ENCODE measurements at places on chromosomes 2 and 18.

- no peak for DNase-seq
These were observed 47.5 kb upstream of the HNRNPA3 start for GRCh38 chr2:177165061-177165583.

- no peak for DNase-seq
These were observed 190.4 kb downstream of the FMNL2 start for GRCh38 chr2:152525277-152525838.

GRCh38 chr18:59459369-59460071 lies 100.5 kb upstream of the LMAN1 start:
- no peak for DNase-seq

DNA sequence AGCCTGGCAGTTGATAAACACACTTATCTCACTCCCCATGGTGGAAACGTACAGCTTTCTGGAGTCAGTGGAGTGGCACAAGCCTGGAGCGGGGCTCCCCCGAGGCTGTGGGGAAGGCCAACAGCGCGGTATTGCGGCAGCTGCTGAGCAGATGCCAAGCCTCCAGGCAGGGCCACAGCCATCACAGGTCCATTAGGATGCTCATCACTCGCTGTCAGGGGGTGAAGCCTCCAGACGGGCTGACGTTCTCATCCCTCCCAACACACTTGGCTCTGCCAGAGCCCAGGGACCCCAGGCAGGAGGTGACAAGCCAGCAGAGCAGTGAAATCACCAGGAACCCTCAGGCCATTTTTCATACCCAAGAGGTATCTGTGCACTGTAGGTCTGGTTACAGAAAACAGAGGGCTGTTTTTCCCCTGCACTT lies 529.2 kb upstream of the KLHL29 start:
- DNase-seq: no peak

DNA sequence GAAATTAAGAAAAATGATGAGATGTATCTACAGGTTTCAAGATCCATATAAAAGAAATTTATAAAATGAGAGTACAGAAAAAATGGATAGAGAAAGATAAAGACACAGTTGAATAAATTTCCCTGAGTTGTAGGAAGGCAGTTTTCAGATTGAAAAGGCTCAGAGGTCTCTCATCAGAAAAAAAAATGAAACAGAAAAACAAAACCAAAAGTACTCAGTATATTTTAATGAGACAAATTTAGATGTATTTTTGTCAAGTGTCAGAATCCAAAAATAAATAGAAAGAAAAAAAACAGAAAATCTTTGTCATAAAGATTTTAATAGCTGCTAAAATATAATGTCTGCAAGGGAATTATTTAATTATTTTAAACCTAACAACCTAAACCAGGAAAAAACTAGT lies 520.5 kb downstream of the KCNJ3 start:
- DNase-seq: no peak

GRCh38 chr2:199756211-199756610 lies 94.8 kb downstream of the FTCDNL1 start:
- no peak for DNase-seq

DNA sequence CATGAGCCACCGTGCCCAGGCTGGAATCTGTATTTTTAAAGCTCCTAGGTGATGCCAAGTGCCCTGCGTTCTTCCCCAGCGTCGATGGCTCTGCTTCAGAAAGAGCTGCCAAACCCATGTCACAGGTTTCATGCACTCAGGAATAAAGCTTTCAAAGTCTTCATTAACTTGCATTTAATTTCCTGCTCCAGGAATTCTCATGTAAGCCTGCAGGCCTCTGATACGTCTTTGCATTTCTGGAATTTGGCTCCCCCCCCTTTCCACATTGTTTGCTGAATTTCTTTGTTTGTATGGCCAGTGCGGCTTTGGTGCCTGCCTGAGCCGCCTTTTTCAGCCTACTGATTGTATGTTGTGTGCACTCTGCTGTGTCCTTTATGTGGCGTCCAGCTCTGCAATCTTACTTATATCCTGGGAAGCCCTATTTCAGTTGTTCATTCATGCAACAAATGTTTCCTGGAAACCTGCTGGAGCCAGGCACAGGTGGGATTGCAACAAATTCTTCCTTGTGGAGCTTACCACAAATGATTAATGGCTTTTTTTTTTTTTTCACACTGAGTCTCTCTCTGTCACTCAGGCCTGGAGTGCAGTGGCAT lies 17.9 kb upstream of the OTOF start:
- DNase-seq: no peak

DNA sequence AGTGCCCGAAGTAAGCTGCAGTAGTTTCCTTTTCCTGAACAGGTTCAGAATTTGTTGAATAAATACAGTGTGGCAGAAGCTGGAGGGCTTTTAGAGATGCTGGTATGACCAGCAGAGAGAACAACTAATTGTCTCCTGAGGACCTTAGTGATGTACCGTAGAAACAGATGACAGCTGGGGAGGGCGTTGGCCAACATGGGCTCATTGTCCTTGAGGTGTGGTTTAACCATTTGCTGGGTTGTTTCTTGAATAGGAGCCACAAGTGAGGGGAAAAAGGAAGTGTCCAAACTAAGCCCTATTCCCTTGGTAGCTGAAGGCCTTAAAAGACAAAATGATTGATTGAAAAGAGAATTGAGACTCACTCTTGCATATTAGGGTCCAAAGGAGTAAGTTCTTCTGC lies 11.7 kb upstream of the FAM228A start:
- no peak for DNase-seq

- no peak for DNase-seq
These were observed 30.0 kb downstream of the RNF125 start for GRCh38 chr18:32048507-32049091.

GRCh38 chr2:239575931-239576445 lies 175.2 kb upstream of the HDAC4 start:
- DNase-seq: no peak

DNA sequence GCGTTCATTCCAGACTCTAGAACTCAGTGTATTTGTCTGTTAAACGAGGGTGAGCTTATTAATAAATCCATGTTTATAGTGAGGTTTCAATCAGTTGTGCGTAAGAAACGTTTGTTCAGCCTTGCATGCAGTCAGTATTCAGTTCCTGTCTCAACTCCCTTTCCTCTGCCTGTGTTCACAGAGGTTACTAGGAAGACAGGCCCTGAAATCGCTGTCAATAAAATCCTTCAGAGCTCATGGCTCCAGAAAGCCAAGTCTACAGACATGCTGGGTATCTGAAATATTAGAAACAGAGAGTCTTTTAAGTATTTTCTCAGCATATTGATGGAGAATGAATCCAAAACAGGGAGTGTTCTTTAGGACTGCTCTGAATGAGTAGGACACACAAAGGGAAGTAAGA lies 75.4 kb downstream of the KLF7 start:
- DNase-seq: no peak

GRCh38 chr2:43361286-43361685 lies 134.9 kb upstream of the ZFP36L2 start:
- no peak for DNase-seq

- no peak for DNase-seq
These were observed at the start of gene SOCS6 for GRCh38 chr18:70288851-70289328. Gene SOCS6, plus strand, starts transcription at chr18:70289045. Its CDS starts 35,624 bp downstream, at chr18:70324669.

- no peak for DNase-seq
These were observed 555.0 kb upstream of the GYPC start for GRCh38 chr2:126100962-126101361.

DNA sequence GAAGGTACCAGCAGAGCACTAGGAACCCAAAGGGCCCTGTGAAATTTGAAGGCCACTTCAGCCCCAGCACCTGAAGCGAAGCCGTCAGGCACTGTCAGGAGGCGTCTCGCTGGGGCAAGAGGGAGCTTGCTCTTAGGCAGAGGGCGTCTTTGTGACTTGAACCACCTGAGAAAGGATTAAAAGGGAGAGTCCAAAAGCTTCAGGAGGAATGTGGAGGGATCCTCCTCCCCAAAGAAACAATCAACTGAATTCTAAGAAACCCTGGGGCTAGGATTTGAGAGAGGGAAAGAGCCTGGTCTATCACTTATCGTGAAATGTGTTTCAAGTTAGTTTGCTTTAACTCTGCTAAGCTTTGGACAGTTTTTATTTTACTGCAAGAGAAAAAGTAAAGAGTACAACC lies 324.9 kb upstream of the SOX11 start:
- no peak for DNase-seq

DNA sequence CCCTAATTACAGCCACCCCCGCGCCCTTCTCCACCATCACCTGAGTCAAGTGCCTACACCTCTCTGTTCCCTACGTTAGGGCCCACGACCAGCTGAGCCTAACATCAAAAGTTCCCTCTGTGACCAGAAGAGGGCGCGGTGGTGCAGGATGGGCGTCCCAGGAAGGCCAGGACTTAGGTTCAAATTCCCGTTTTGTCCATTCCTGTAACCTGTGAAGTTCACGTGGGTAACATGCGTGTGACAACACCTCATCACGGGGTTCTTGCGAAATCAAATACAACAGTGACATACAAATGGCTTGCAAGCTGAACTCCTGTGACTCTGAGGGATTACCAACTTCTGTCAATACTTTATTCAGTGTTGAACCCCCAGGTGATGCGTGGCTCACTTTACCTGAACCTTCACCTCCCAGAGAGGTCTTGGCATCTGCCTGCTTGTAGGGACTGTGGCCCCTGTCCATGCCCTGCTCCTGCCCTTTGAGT lies 207.9 kb downstream of the ARL4C start:
- no peak for DNase-seq

DNA sequence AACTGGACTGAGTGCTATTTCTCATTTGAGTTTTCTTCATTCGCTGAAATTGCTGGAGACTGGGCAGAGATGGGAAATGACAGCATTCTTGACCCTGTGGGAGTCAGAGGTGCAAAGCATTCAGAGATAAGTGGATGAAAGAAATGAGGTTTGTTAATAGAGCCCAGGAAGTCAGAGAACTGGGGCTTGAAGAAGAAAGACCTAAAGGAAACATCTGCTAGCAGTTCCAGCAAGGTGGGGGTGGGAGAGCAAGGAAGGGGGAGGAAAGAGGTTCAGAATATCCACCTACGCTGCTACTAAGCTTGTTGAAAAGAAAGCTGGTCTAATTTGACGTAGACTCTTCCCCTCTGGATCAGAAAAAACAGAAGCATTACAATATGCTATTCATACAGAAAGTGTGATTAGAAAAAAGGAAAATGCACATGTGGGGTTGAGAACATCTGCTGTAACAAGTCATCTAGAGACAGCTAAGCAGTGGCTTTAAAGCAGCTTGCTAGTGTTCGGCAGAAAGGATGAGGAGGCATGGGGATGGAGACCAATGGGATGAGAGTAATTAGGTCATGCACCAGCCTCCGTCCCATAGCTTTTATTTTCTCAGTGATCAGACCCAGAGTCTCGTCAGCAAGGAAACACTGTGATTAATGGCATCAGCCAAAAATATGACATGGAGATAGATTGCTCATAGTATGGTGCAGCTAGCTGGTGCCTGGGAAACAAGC lies 29.7 kb downstream of the NAB1 start:
- no peak for DNase-seq

DNA sequence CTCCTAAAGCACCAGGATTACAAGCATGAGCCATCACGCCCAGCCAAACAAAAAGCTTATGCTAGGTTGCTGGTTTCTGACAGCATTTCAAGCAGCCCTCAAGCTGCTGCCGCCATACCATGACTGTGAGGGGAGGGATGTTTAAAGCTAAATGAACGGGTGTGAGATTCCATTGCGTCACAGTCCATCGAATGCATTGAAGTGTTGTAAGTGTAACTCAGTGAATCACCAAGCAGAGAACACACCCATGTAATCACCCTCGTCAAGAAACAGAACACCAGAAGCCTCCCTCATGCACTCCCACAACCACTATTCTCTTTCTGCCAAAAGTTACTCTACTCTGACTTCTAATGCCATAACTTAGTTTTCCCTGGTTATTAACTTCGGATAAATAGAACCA lies 32.8 kb upstream of the MC5R start:
- no peak for DNase-seq

GRCh38 chr18:44714376-44714775 lies 33.7 kb downstream of the SETBP1 start:
- DNase-seq: no peak

- no peak for DNase-seq
These were observed 13.4 kb upstream of the ITGB6 start for GRCh38 chr2:160213511-160213910.

GRCh38 chr2:37318401-37318800 lies 6.2 kb downstream of the PRKD3 start:
- DNase-seq: no peak

DNA sequence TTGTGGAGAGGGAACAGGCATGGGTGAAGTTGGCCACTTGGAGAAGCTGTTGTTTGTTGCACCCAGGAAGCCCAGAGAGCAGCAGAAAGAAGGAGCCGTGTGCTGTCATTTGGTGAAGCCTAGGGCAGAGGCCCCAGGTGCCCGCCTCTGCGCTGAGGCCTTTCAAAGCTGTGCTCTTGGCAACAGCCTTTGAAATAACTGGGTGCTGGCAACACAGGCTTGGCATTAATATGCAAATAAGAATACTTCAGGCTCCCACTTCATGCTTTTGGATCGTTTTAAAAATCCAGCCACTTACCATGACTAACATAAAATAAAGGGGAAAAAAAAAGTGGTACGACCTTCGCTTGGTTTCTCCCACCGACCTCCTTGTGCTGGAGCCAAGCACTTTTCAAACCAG lies 41.1 kb downstream of the DHRS9 start:
- DNase-seq: no peak

DNA sequence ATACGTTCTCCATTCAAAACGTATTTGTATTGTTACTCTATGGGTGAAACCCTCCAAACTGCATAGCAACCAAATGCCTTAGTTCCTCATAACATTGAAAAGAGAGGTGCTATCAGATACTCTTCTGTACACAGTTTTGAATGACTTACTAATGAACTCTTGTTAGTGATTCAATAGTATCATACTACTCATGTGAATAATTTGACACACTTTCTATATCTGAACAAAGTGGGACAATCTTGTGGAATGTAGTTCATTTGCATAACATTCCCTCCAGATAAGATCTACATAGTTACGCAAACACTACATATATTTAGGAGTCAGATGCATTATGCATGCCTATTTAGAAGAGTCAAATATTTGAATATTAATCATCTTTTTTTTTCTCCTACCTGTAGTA lies 232.0 kb upstream of the NRXN1 start:
- no peak for DNase-seq

- no peak for DNase-seq
These were observed 151.8 kb upstream of the STK17B start for GRCh38 chr2:196322973-196323810.

- no peak for DNase-seq
These were observed 1.2 kb downstream of the MEX3C start for GRCh38 chr18:51196118-51196810.

DNA sequence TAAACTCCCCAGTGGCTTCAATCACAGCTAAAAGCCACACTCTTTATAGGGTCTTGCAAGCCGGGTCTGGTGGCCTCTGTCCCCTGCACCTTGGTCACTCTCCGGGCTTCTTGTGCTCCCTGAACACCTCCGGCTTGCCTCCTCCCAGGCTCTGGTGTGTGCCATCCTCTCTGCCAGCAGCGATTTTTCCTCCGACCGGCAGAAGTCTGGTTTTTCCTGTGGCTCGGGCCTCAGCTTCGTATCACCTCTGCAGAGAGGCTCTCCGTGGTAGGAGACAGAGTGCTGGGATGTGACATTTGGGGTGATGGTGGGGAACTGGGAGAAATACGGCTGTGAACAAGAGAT lies 58.8 kb upstream of the HPCAL1 start:
- DNase-seq: peak; percentile 25

GRCh38 chr2:147061269-147061668 lies 783.6 kb upstream of the ACVR2A start:
- no peak for DNase-seq
